ENCODE measurements at places on chromosomes 2 and 18.

GRCh38 chr18:51137026-51137729, 60.3 kb downstream of the MEX3C start:
- DNase-seq, result no peak

GRCh38 chr2:241891988-241892298, 22.4 kb downstream of the RTP5 start:
- DNase-seq, result no peak

GRCh38 chr2:16103614-16104314, 163.4 kb downstream of the MYCN start:
- DNase-seq, result no peak

GRCh38 chr18:71707985-71708500, 836.1 kb downstream of the CBLN2 start:
- DNase-seq, result no peak

DNA sequence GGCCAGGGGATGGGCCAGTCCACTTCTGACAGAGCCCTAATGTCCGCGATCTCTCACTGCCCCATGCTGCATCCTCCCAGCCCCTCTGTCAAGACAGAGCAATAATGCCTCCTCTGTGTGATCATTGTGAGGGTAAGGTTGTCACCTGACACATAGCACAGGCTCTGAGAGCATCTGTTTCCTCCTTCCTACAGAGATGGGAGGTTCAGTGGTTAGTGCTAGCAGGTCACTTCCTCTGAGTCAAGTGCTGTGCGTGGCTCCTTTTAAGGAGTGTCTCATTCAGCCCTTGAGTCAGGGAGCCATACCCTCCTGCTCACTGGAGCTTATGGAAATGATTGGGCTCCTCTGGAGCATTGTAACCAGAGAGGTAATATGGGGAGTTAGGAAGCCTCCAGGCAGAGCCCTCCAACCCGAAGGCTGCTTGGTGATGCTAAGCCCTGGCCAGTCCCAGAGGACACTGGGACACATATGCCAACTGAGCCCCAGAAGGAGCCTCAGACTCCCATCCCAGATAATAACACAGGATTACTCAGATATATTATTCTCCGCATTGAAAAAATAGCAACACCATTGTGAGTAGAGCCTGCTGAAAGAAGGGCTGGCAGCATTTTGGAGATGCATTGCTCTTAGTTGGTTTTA, 189.0 kb downstream of the GALNT1 start:
- no peak for DNase-seq

GRCh38 chr18:55232506-55232905, 273.2 kb upstream of the CCDC68 start:
- no peak for DNase-seq

- DNase-seq, result peak; percentile 56
These were observed 29.7 kb downstream of the NOL10 start for GRCh38 chr2:10659898-10660568.

- DNase-seq, result peak; percentile 49
These were observed 102.9 kb upstream of the SLC8A1 start for GRCh38 chr2:40554665-40555294.

DNA sequence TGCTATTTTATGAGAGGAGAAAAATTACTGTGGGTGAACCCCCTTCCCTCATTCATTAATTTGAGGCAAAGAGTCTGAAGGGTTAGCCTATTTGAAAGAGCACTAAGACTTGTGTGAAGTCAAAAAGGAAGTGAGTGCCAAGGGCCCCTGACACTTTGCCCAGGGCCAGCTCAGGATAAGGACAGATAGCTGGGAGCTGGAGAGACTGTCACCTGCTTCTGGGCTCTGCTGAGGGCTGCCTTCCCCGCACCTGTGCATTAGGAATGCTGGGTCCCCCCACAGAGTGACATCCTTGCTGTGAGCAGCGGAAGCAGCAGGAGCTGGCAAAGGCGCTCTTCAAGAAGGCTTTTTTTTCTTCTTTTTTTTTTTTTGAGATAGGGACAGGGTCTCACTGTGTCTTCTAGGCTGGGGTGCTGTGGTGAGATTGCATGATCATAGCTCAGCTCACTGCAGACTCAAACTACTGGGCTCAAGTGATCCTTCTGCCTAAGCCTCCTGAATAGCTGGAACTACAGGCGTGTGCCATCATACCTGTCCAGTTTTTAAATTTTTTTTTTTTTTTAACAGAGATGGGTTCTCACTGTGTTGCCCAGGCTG, 148.3 kb downstream of the AQP4 start:
- no peak for DNase-seq

GRCh38 chr2:111702119-111702803, 181.7 kb downstream of the ANAPC1 start:
- peak; percentile 49 for DNase-seq

DNA sequence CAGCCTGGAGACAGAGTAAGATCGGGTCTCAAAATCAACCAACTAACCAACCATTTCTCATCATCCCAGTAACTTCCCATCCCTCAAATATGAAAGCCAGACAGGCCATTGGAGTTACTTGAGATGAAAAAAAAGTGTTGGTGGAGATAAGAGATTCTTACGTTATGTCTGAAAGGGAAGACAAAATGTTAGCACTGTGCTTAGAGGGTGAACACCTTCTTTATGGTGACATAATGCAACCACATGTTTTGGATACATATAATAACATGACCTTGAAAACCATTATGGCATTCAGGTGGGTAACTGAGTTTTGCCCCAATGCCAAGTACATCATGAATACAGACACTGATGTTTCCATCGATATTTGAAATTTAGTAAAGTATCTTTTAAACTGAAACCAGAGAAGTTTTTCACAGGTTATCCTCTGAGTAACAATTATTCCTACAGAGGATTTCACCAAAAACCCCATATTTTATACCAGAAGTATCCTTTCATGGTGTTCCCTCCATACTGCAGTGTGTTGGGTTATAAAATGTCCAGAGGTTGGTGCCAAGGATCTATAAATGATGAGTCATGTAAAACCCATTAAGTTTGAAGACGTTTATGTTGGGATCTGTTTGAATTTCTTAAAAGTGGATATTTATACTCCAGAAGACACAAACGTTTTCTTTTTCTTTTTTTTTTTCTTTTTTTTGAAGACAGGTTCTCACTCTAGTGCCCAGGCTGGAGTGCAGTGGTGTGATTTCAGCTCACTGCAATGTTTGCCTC, 45.5 kb downstream of the AAK1 start:
- DNase-seq, result no peak

- DNase-seq, result no peak
These were observed 18.0 kb downstream of the HJURP start for GRCh38 chr2:233836359-233836758.

GRCh38 chr18:67072791-67073190, 443.7 kb downstream of the DSEL start:
- no peak for DNase-seq

GRCh38 chr2:129242269-129242668, 737.2 kb upstream of the RAB6C start:
- no peak for DNase-seq

- DNase-seq, result no peak
These were observed 199.2 kb upstream of the TNP1 start for GRCh38 chr2:217058791-217059755.

- DNase-seq, result no peak
These were observed 129.8 kb upstream of the EPAS1 start for GRCh38 chr2:46167406-46167805.

DNA sequence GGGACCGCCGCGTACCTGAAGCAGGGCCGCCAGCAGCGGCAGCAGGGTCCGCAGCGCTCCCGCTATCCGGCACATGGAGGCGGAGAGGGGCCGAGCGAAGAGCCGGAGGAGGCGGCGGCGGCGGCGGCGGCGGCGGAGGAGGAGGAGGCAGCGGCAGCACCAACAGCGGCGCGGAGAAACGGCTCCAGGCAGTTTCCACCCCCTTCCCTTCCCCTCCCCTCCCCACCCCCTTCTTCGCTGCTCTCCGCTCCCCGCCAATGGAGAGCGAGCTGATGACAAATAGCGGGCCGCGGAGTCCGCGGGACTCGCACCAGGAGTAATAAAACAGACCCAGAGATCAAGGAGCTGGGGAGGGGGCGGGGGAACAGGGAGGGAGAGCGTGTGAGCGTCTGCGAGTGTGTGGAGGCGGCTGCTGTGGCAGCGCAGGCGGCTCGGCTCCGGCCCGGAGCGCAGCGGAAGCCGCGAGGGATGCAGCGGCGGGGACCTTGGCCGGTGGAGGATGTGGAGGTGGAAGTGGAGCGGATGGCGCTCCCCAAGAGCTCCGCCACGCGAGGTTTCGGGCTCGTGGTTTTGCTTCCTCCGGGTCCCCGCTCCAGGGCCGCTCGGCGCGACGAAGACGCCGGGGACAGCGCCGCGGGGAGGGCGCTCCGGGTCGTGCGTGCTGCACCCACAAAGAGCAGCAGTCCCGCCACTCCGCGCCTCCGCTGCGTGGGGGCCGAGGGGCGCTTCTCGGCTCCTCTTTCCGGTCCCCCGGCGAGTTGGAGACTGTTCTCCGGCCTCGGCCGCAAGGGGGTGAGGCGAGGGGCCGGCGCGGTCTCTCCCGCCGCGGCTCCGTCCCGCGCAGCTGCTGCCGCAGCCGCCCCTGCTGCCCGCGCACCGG, at the start of gene CDH2:
Gene CDH2, minus strand, starts transcription at position 183 of the 880 bp plus-strand sequence. Its CDS starts 108 bp downstream, at position 75.
- DNase-seq, result peak; percentile 96

GRCh38 chr2:190847504-190848081, 33.0 kb upstream of the GLS start:
- peak; percentile 75 for DNase-seq

- peak; percentile 46 for DNase-seq
These were observed 23.5 kb downstream of the COMMD1 start for GRCh38 chr2:61928826-61929461.

GRCh38 chr2:150006591-150006990, 419.0 kb upstream of the MMADHC start:
- no peak for DNase-seq

DNA sequence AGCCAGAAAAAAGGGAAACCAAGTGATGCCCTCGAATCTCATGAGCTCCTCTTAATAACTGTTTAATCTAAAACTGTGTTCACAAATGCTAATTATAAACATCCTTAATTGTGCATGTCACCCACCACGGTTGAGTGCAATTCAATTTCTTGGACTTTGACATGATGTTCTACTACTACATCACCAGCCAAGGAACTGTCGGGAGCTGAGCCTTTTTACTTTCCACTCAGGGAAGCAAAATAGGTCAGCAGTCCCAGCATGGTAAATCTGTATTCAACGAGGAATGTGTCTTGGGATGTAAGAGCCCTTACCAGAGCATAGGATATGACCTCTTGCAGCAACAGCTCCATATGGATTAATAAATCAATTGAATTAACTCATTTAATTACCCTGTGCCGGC, 20.8 kb upstream of the REG3G start:
- no peak for DNase-seq

DNA sequence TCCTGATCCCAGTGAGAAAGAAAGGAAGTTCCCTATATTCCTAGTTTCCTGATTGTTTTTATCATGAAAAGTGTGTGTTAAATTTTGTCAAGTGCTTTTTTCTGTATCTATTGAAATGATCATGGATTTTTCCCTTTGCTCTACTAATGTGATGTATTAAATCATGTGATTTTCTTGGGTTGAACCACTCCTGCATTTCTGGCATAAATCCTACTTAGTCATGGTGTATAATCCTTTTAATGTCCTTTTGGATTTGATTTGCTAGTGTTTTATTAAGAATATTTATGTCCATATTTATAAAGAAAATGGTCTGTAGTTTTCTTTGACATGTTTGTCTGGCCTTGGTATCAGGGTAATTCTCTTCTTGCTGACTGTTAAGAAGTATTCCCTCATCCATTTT, 87.3 kb upstream of the CNGA3 start:
- DNase-seq, result no peak

- DNase-seq, result no peak
These were observed 19.3 kb upstream of the SERPINB13 start for GRCh38 chr18:63567825-63568224.

GRCh38 chr2:218482651-218483050, 63.7 kb downstream of the VIL1 start:
- no peak for DNase-seq

- DNase-seq, result no peak
These were observed 102.1 kb upstream of the HS6ST1 start for GRCh38 chr2:128420776-128421175.

GRCh38 chr2:9032536-9033255, 29.2 kb upstream of the MBOAT2 start:
- no peak for DNase-seq

- DNase-seq, result no peak
These were observed 2.9 kb upstream of the EPAS1 start for GRCh38 chr2:46294176-46294836.

GRCh38 chr18:21391074-21391673, 149.1 kb downstream of the GREB1L start:
- peak; percentile 44 for DNase-seq

GRCh38 chr2:174180165-174180724, 68.1 kb downstream of the OLA1 start:
- no peak for DNase-seq

DNA sequence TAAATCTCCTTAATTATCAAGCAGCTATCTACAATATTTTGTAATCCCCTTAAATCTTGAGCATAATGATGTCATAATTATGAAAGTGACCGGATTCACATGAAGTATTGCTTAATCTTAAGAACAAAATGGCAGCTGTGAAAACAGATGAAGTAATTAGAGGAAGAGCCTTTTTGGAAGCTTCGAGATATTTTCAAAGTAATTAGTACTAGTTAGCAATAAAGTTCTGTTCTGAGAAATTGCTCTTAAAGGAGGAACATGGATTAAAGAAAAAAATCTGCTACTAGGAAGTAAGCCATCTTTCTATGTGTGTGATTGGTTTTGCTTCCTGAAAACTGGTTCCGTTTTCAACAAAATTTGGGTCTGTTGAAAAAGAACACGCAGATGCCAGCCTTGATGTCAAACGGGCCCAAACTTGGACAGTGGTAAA, 18.3 kb downstream of the CLUL1 start:
- DNase-seq, result no peak

- DNase-seq, result no peak
These were observed 18.7 kb upstream of the FABP1 start for GRCh38 chr2:88146590-88146989.

DNA sequence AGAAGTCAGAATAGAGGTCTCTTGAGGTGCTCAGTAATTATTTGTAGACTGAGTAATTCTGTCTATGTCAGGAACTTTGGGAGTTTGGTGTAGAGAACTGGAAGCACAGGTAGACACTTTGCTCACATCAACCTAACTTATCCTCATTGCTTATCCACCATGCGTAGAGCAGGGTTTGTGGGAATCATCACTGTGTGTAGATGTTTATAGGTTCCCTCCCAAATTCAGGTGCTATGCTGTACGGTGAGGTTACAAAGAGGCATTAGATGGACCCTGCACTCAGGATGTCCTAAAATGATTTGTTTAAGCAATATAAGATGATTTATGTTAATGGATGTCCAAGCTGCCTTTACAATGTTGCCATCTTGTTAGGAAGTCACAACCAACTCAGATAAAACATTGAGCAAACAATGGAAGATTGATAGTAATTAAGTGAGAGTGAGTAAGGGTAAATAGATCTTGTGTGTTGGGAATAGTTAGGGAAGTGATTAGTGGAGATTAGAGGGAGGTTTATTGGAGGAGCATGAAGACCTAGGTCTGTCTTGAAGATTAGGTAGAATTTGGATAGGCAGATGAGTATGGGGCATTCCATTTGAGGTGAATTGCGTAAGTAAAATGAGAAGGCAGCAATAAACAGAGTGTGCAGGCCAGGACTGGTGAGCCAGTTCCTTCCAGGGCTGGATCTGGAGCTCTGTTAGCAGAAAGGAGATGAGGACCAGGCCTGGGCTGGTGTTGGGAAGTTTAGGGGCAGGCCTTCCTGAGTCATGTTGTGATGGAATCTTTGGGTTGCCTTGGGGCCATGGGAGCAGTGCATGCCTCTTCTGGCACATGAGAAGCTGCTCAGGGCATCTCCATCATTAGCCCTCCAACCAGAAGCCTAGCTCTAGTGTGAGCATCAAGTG, 12.1 kb downstream of the EPAS1 start:
- peak; percentile 44 for DNase-seq

GRCh38 chr2:53353135-53354114, 414.2 kb upstream of the CHAC2 start:
- DNase-seq, result peak; percentile 18

GRCh38 chr2:210523650-210524289, 32.6 kb upstream of the CPS1 start:
- DNase-seq, result no peak
